ENCODE measurements at places on chromosomes 7 and 10.

GRCh38 chr10:37534166-37534565, 323.2 kb downstream of the ZNF248 start:
- no peak for DNase-seq

- DNase-seq = no peak
Measured at GRCh38 chr7:128211626-128212025, 29.5 kb upstream of the LEP start.

GRCh38 chr10:31668326-31668725, 260.3 kb downstream of the ARHGAP12 start:
- DNase-seq = no peak

GRCh38 chr7:132614428-132615318, 38.4 kb upstream of the PLXNA4 start:
- no peak for DNase-seq

- no peak for DNase-seq
Measured at GRCh38 chr7:117097860-117098259, 144.6 kb downstream of the ST7 start.

DNA sequence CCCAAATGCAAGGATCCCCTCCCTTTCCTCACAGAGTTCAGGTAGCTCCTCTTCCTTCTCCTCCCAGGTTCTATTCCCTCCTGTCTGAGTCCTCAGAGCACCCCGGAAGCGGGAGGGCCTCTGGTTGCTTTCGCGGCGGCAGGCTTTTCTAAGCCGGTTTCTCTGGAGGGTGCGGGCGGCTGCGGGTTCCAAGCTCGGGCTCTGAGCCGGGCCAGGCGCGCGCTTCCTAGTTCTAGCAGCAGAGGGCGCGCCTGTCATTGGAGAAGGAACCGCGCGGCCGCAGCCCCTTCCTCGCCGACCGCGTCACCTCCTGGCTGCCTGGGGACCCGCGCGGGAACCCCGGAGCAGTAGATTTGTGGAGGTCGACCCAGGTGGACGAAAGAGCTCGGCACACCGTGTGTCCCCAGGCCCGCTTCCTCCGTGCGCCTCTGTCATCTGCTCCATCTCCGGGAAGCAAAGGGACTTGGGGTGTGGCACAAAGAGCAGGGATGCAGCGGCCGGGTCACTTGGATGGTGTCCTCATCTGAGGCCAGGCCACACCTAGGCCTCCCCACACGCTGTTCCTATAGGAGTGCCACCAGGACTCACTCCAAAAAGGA, 389.0 kb upstream of the PODXL start:
- DNase-seq = no peak

- DNase-seq = no peak
Measured at GRCh38 chr10:3486346-3487065, 298.5 kb downstream of the KLF6 start.

DNA sequence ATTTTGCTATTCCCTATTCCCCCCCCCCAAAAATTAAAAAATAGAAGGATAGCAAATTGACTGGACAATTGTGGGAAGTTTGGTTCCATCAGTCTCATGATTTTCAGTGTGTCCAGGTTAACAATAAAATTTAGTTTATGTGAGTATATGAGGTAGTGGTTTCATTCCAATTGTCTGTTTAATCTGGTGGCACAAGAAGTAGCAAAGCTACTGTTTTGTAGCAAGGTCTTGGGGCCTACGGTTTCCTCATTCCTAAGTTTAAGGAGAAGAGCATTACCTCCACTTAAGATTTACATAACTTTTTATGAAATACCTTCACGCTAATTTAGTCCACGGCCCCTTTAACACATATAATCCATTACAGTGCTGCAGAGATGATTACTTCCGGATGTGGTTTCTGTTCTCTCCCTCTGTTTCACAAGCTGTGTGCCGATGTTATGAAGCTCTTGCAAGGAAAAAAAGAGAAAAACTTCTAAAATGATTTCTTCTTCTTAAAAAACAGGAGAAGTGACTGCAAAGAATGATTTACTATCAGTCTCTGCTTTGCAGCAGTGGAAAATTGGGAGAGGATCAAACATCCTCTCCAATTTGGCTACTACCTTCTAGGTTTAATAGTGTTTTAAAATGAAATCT, 32.7 kb upstream of the NPVF start:
- DNase-seq = peak; percentile 9

GRCh38 chr10:120077707-120078492, 185.4 kb downstream of the SEC23IP start:
- DNase-seq = no peak

All from CD4-positive, alpha-beta T cell treated with Interleukin-17A for 4 hours (primary cell).